ENCODE measurements at places on chromosomes 11 and 22.

- DNase-seq, result no peak
Observed at GRCh38 chr11:15569305-15570025, 454.7 kb downstream of the INSC start.

DNA sequence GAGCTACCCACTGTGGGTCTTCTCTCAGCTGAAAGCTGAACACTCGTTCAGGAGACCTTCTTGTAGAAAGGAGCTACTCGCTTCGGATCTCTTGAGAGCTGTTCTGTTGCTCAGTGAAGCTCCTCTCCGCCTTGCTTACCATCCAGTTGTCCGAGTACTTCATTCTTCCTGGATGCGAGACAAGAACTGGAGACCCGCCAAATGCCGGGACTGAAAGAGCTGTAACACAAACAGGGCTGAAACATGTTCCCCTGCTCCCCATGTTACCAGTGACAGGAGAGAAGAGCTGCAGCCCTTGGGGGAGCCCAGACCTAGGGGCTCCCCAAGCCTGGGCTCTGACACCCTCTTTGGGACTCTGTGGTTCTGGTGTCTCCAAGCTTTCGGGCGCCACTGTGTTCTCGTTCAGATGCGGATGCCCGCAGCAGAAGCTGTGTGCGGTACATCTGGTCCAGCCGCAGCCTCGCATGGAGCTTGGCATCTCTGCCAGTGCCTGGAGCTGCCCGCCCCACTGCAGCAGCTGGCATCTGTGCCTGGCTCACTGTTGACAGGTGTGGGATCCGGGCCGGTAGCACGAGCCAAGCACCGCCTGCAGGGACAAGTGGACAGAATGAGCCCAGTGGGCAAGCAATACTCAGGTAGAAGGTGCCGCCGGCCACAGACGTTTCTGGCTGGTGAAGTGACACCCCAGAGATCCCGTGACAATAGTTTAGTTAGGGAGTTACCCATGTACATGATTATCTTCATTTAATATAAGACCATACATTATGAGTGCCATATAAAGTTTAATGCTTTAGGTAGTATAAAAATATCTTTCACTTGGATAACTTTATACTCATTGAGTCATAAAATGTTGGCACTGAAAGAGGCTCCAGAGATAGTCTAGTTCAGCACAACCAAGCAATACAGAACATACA lies 49.1 kb downstream of the EMSY start:
- DNase-seq, result no peak

- no peak for DNase-seq
Observed at GRCh38 chr11:44028401-44028800, 19.4 kb upstream of the ACCSL start.

- no peak for DNase-seq
Observed at GRCh38 chr11:28836285-28837081, 728.3 kb downstream of the METTL15 start.

- DNase-seq, result no peak
Observed at GRCh38 chr22:49326558-49326957, 501.1 kb downstream of the BRD1 start.

- peak; percentile 36 for DNase-seq
Observed at GRCh38 chr11:65419772-65420481, 2.7 kb upstream of the NEAT1 start.

DNA sequence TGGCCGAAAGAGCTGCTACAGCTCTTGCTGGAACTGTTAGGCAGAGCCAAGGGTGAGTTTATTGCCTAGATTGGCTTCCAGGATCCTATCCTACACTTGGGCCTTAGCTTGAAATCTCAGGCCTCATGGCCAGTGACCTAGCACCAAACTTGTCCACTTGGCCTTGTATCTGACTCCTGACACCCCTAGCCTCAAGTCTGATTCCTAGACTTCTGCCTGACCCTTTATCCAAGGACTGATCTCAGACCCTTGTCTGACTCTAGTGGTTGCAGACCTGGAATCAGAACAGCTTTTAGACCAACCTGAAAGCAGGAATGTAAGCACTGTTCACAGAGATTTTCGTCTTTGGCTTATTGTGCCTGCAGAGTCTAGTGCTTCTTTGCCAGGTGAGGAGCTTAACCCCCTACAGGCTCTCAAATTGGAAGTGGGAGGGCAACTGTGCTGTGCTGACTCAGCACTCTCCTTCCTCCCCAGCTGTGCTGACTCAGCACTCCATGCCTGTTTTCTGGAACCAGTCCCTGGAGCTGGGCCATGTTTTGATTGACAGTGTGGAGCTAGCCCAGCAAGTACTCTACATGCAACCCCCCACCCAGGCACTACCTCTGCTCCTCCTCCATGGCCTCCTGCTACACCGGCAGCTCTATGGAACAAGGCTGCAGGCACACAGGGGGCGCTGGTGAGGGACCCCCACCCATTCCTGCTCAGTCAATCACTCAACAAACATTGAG lies 35.1 kb downstream of the RRP8 start:
- DNase-seq, result no peak

DNA sequence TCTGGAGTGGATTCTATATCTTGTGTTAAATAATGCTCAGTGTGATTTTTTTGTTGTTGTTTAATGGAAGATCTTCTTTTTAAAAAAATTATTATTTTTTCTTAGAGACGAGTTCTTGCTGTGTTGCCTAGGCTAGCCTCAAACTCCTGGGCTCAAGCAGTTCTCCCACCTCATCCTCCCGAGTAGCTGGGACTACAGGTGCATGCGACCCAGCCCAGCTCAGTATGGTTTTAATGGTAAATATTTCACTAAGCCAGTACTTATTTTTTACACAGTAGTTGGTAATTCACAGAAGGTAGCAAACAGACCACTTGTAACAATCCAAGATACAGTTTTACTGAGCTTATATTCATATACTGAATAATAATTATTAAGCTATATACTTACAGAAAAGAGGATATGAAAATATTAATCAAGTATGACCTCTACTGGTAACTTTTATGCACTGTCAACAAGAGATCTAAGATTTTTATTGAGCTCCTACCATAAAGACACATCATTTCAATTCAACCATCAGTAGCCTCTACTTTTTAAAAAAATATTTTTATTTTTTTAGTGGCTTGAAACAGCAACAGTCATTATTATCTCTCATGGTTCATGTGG lies 6.1 kb upstream of the CD59 start:
- no peak for DNase-seq

- no peak for DNase-seq
Observed at GRCh38 chr11:112016088-112016764, 9.0 kb upstream of the DLAT start.

DNA sequence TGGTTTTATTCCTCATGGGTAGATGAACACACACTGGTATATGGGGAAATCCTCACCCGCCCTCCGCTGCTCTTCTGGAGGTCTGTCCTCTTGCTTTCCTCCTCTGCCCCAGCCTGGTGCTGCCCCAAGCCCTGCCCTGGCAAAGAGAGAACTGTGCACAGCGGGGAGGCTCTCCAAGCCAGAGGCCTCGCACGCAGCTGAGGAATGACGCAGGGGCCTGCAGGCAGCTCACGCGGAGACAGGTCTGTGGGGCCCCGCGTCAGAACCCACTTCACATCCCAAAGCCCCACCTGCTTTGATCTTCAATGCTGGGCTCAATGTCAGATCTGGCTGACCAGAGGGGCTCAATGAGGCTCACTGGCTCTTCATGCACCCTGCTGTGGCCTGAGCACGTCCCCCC lies 10.0 kb downstream of the GATD1 start:
- DNase-seq, result no peak

- no peak for DNase-seq
Observed at GRCh38 chr11:14672635-14673034, 29.0 kb downstream of the PDE3B start.

DNA sequence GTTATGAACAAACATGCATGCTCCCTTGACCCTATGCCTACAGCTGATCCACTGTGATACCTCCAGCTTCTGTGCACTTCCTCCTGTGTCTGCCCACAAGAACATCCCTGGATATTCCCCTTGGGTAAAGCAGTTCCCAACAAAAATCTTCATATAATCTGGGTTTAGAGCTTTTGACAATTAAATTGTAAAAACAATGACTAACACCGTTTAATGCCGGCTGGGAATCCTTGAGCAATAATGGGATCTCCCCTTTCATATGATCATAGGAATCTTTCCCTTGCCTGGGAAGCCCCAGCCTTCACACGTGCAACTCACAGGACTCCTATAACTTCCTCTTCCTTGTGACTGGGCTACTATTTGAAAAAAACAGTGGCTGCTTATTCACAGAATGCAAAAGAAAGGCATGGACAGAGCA lies 6.3 kb upstream of the ZC3H12C start:
- no peak for DNase-seq

DNA sequence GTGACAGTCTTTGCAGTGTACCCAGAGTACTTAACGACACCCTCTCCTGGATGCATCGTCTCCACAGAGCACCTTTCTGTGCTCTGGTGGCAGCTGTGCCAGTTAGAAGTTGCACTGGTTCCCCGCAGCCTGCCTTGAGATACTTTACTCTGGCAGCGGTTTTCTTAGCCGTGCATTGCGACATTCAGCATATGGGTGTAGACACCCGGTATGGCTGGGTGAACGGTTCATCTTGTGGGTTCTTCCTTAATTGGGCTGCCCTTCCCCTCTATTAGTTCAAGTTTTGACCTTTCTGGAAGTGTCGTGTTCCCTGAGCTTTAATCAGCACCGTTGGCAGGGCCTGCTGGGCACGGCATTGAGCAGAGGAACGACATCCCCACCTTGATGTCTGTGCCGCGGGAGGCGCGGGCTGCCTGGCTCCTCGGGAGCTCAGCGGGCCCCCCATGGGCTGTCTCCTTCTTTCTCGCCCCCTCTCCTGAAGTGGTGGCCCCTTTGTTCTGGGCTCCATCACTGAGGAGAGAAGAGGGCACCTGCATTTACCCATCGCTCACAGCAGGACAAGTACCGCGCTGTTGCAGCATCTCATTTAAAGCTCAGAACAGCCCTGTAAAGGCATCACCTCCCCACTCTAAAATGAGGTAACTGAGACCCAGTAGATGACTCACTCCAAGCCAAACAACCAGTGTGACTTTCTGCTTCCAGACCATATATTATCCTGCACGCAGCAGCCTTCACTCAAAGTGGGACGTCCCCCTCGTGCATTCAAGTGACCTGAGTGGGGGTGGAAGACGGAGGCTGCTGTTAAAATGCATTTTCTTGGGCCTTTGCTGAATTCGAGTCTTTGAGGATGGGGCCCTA lies 13.3 kb downstream of the FAM83F start:
- no peak for DNase-seq

GRCh38 chr11:69869311-69869939 lies 50.2 kb upstream of the FGF3 start:
- no peak for DNase-seq

GRCh38 chr22:27876684-27877083 lies 42.4 kb downstream of the PITPNB start:
- DNase-seq, result no peak

DNA sequence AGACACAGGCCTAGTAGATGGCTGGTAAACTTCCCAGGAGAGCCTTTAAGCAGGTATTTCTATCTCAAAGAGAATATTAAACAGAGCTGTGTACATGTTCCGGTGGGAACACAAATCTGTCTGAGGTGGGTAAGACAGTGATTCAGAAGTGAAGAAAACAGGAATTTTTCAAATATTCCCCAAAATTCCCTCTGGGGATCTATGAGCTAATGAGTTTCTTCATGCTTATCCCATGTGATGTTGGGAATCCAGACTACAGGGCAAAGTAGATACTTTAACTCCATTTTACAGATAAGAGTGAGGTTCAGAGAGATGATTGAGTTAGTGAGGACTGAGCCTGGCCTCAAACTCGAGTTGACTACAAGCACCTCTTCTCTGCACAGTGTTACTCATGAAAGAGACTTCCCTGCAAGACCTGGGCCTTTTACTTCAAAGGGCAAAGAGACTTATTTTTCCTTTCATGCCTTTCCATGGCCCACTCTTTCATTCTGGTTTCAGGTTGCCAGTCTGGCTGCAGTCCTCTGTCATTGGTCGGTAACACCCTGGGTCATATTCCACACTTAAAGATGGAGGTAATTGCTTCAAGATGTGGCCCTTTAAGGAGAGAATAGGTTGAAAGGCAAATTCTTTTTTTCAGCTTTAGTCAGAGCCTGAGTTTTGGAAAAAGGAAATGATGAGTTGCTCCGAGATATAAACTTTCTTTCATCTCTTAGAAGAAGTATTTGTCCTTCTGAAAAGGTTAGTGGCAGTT lies 70.1 kb downstream of the CYB5R2 start:
- DNase-seq, result no peak

DNA sequence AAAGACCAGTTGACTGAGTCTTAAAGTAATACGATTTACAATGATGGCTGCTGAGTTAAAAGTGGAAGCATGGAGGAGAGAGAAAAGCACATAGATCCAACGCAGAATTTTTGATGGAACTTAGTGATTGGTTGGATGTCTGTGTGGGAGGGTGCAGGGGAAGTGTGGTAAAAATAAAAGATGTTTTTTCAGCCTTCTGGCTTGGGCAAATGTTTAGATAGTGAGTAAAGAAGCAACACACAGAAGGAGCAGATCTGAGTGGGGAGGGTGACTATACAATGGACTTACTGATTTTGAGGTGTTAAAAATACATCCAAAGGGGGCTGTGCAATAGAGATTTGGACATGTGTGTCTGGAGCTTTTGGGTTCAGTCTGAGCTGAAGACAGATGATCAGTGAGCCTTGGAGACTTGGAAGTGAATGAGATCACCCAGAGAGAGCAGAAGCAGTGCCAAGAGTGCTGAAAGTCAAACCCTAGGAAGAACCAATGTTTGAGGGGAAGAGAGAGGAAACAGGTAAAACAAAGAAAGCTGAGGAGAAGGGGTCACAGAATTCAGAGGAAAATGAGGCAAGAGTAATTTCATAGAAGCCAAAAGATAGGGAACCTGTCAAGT lies 8.6 kb downstream of the GRIA4 start:
- DNase-seq, result no peak

GRCh38 chr11:59199546-59200422 lies 12.9 kb downstream of the MPEG1 start:
- DNase-seq, result no peak

GRCh38 chr11:86003654-86004053 lies 65.2 kb downstream of the PICALM start:
- DNase-seq, result no peak

DNA sequence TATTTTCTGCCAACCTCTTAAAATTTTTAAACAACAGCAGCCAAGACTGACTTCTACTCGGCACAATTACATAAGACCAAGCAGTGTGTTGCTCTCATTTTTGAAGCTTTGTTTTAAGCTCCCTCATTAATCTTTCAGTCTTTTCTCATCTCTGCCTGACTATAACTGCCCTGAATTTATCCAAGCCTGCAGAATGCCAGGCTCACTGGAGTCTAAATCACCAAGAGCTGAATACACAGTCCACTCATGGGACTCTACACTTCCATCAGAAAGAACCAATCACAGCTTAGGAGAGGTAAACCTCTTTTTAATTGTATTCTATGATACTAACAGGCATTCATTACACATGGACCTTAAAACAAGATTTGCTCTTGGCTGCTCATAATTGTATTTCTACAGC lies 178.7 kb downstream of the CADM1 start:
- no peak for DNase-seq
